ENCODE measurements at places on chromosomes 16 and 17. TPM values are rescaled to one million over a fixed set of nuclear protein-coding genes. Genes with fewer than 3 reads are reported as not detected.

Gene PRAC2
- not detected for total RNA-seq

DNA sequence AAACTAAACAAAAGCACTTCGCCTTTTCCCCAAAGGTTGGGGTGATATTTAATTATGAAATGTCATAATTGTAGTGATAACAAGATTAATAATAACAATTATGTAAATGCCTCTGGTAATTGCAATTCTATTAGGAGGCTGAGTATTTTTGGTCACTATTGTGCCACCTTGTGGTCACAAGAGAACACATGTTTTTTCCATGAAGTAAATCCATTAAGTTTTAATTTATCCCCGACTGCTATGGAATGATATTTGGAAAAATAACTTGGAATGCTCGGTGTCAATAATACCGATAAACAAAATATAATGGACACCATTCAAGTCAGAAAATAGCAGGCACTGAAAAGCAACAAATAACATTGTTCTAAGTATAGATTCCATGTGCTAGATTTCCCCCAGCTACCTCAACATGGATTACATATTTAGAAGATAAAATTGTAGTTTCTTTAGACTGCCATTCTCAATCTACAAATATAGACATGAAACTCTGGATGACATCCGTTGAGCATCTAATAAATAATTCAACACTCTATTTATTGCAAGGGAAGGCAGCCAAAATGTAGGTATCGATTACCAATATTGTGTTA is 25.0 kb upstream of the KCNJ2 start:
- no peak for DNase-seq

GRCh38 chr17:21249920-21250703 is 3.1 kb downstream of the NATD1 start:
- DNase-seq: no peak

DNA sequence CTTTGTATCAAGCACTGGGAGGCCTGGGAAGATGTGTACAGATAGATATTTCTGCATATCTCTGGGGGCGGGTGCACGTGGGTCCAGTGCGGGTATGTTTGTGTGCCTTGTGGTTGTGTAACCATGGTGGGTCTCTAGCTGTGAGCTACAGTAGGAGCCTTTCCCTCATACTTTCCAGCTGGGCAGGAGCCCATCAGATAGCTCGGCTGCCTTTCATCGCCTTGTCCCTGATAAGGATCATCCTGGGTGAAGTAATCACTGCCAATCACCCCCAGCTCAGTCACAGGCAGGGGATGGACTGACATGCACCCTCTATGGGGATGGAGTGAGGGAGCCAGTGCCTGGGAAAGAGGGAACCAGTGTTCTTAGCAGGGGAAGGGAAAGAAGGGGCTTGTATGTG is 3.2 kb upstream of the SCRN2 start:
- no peak for DNase-seq

GRCh38 chr16:84225571-84225970 is 14.2 kb downstream of the KCNG4 start:
- no peak for DNase-seq

DNA sequence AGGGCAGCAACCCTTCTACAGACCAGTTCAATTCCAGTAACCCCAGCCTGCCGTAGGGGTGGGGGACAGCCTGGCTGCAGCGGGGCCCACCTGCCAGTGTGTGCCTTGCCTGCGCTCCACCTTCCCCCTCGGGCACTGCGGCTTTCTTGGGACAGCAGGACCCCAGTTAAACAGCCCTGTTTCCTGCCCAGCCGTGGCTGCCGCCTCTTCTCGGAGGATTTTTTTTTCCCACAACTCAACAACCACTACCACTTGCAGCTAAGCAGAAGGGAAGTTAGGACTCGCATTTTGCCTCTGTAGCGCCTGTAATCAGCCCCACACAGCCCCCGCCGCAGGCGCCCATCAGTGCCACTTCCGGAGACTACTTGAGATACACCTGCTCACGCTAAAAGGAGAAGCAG is 76.1 kb downstream of the RAI1 start:
- no peak for DNase-seq

DNA sequence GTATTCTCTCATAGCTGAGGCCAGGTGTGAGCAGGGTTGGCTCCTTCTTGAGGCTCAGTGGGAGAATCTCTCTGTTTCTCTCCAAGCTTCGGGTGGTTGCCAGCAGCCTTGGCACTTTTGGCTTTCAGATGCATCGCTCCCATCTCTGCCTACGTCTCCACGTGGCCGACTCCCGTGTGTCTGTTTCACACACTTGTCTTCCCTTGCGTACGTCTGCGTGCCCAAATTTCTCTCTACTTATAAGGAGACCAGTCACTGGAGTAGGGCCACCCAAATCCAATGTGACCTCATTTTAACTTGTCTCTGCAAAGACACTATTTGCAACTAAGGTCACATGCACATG is 14.7 kb downstream of the OSBPL7 start:
- DNase-seq: peak; percentile 69

Gene NPTX1
- total RNA-seq: not detected

DNA sequence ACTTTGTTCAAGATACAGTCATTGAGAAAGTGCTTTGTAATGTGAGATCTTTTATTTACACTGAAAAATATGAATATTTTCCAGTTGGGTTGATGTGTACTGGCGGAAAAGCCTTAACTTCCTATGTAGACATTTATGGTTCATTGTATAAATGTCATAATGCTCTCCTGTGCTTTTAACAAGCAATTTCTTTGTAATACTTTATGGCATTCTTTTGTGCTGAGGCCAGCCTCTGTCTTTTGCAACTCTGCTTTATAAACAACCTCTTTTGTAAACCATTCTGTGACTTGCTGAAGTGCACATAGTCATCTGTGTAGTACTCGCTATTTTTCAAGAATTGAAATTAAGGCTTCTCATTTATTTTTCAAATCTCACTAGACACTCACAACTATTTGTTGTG is 291.2 kb downstream of the CDH11 start:
- no peak for DNase-seq

Gene ABCC12
- total RNA-seq: not detected

DNA sequence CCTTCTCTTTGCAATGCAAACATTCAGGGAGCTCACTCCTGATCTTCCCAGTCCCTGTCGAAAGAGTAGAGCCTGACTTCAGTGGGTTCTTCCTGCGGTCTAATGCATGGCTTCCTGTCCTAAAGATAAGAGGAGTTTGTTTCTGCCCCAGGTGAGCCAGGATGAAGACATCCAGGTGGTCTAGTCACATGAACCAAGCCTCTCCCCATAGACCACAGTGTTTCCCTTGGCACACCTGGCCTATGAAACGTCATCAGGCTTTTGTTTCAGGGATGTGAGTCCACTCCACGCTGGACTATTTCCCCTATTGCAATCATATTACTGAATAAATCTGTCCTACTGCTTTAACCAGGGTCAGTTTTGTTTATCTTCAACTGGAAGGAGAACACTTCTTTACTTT is 21.1 kb downstream of the CES1 start:
- DNase-seq: no peak

GRCh38 chr17:77476006-77476405 is 335.2 kb downstream of the SEC14L1 start:
- DNase-seq: no peak

- DNase-seq: no peak
Observed at GRCh38 chr17:10716218-10716617, 13.6 kb downstream of the TMEM220 start.

GRCh38 chr16:60905811-60906210 is 1130.4 kb downstream of the CDH8 start:
- DNase-seq: no peak

DNA sequence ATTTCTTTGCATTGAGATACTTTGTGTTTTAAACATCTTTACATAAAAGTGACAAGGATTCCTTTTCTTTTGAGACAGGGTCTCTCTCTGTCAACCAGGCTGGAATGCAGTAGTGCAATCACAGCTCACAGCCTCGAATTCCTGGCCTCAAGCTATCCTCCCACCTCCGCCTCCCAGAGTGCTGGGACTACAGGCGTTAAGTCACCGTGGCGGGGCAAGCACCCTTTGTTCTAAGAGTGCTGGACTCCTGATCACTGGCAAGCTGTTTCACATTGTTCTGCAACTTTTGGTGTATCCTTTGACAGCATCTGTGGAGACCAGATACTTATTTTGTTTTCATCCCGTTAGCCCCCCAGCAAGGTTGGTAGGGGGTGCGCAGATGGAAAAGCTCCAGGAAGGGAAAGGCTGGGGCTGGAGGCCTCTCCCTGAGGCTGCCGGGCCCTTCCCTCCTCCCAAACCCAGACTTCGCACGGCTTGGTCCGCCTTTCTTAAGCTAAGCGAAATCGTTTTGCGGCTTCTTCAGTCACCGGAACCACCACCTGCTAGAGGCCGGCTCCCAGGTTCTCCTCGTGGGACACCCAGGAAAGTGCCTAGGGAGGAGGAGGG is 1.1 kb downstream of the ST6GALNAC2 start:
- DNase-seq: no peak

Gene KRTAP16-1
- total RNA-seq: not detected

- DNase-seq: no peak
Observed at GRCh38 chr16:69223882-69224281, 36.9 kb downstream of the SNTB2 start.

Gene KRTAP2-3
- total RNA-seq: not detected

DNA sequence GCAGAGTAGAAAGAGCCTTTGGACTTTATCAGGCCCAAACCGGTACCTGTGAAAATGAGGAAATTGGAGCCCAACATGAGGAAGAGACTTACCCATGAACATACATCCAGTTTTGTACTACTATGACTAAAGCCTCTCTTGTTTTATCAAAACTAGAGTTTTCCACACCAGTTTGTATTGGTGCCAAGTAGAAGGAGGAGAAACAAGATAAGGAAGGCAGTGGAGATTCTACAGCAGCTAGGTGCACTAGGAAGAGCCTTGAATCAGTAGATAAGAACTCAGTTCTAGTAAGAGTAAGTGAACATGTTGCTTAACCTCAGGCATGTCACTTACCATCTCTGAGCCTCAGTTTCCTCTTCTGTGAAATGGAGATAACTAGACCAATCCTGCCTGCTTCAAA is 13.7 kb upstream of the TMEM132E start:
- no peak for DNase-seq

Gene FAM117A
- 5.9 TPM for total RNA-seq
